ENCODE measurements at places on chromosomes 4 and X.

DNA sequence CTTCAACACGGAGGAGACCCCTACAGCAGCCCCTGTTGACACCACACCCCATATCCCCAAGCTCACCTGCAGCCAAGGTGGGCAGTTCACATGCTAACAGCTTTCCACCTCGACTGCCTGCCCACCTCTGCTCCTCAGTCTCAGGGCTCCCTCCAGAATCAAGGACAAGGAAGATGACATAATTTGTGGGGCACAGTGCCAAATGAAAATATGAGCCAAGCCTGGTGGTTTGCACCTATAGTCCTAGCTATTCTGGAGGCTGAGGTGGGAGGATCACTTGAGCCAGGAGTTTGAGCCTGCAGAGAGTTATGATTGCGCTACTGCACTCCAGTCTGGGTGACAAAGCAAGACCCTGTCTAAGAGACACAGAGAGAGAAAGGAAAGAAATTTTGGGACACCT is 516.3 kb downstream of the BCOR start:
- H3K4me3 ChIP-seq: no peak overlapping the region
- H3K27me3 ChIP-seq: no peaks in the 10 kb centered on the region
- no peak for DNase-seq
- no peak overlapping the region for H3K27ac ChIP-seq
- H3K4me1 ChIP-seq: peaks cover 11% of the 10 kb centered on the region

DNA sequence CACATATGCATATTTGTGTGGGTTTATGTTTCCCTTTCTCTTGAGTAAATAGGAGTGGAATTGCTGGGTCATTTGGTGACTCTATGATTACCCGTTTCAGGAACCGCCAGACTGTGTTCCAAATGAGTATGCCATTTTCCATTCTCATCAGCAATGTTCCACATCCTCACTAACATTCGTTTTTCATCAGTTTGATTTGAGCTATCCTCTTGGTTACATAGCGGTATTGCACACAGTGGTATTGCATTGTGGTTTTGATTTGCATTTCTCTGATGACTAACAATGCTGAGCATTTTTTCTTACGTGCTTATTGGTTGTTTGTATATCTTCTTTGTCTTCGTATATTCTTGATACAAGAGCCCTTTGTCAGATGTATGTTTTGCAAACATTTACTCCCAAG is 218.0 kb upstream of the AMOT start:
- peaks cover 7% of the 10 kb centered on the region for H3K36me3 ChIP-seq
- DNase-seq: no peak
- peaks cover 11% of the 10 kb centered on the region for H3K4me1 ChIP-seq
- no peaks in the 10 kb centered on the region for H3K27me3 ChIP-seq

DNA sequence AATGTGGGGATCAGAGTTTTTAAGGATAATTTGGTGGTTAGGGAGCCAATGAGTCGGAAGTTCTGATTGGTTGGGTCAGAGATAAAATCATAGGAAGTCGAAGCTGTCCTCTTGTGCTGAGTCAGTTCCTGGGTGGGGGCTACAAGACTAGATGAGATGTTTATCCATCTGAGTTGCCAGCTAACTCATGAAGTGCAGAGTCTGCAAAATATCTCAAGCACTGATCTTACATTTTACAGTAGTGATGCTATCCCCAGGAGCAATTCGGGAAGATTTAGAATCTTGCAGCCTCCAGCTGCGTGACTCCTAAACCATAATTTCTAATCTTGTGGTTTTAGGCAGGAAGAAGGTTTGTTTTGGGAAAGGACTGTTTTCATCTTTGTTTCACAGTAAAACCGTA is 565.8 kb upstream of the SPANXN1 start:
- no peak overlapping the region for H3K4me3 ChIP-seq
- DNase-seq: no peak
- no peaks in the 10 kb centered on the region for H3K27me3 ChIP-seq
- no peak overlapping the region for H3K27ac ChIP-seq

GRCh38 chr4:127379499-127379898 is 253.3 kb upstream of the INTU start:
- H3K36me3 ChIP-seq: no peaks in the 10 kb centered on the region
- no peak for DNase-seq
- no peak overlapping the region for H3K27ac ChIP-seq

DNA sequence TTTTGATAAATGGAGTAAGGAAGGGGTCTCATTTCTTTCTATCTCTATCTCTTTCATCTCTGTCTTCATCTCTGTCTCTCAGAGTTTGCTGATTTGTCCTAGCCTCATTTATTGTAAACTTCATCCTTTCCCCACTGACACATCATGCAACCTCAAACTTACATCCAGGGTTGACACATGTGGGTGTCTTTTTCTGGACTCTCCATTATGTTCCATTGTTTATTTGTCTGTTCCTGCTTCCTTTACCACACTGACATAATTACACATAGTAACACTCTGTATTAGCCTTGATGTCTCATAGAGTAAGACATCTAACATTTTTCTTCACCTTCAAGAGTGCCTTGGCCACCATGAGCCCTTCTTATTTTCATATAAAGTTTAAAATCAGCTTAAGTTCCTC is 8.1 kb upstream of the SRD5A3 start:
- H3K36me3 ChIP-seq: no peaks in the 10 kb centered on the region
- no peak overlapping the region for H3K4me3 ChIP-seq
- H3K4me1 ChIP-seq: no peaks in the 10 kb centered on the region
- no peak overlapping the region for H3K27ac ChIP-seq

GRCh38 chr4:60562334-60562733 is 637.8 kb upstream of the ADGRL3 start:
- no peak overlapping the region for H3K4me3 ChIP-seq
- no peaks in the 10 kb centered on the region for H3K27me3 ChIP-seq
- no peaks in the 10 kb centered on the region for H3K36me3 ChIP-seq

- no peaks in the 10 kb centered on the region for H3K4me1 ChIP-seq
- no peak overlapping the region for H3K4me3 ChIP-seq
- no peak overlapping the region for H3K27ac ChIP-seq
- no peaks in the 10 kb centered on the region for H3K27me3 ChIP-seq
- no peak for DNase-seq
- peaks cover 2% of the 10 kb centered on the region for H3K36me3 ChIP-seq
These were observed 220.1 kb downstream of the IQCM start for GRCh38 chr4:149595500-149595899.

DNA sequence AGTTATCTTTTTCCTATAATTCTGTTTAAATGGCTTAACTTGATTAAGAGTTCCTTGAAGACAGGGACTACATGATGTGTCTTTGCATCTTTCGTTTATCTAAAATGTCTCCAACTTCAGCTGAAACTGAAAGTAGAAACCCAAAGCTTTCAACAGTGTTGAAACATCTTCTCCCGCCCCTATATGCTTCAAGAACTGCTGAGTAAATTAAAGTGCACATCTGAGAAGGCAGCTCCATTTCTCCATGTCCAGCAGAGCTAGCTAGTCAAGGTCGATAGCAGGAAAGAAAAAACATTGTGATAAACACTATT is 185.7 kb upstream of the TBL1X start:
- DNase-seq: no peak
- H3K36me3 ChIP-seq: no peaks in the 10 kb centered on the region
- H3K27ac ChIP-seq: peak overlapping the region; percentile 83
- H3K27me3 ChIP-seq: no peaks in the 10 kb centered on the region

- no peaks in the 10 kb centered on the region for H3K36me3 ChIP-seq
- no peaks in the 10 kb centered on the region for H3K27me3 ChIP-seq
- peak overlapping the region; percentile 11 for H3K27ac ChIP-seq
- peaks cover 17% of the 10 kb centered on the region for H3K4me1 ChIP-seq
These were observed 50.4 kb downstream of the USP11 start for GRCh38 chrX:47283015-47283771.

GRCh38 chr4:152211936-152212653 is 323.8 kb downstream of the FBXW7 start:
- peak overlapping the region; percentile 37 for H3K27ac ChIP-seq
- H3K27me3 ChIP-seq: no peaks in the 10 kb centered on the region
- no peak overlapping the region for H3K4me3 ChIP-seq
- no peak for DNase-seq
- peaks cover 31% of the 10 kb centered on the region for H3K4me1 ChIP-seq

DNA sequence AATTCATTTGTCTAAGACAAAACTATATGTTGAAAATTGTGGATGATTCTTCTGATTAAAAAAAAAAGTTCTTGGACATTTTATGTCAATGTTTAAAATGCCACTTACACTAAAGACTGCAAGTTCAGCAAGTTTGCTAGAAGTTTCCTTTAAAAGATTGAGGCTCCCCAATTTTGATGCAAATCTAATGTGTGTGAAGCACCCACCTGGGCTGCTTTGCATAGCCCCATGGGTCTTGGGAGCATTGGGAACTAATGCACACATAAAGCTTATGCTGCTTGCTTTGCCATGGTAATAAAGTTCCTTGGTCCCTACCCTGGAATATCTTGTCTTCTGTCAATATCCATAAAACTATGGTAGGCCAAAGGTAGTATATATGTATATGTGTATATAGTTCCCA is 725.9 kb upstream of the GRID2 start:
- no peak for DNase-seq
- H3K27me3 ChIP-seq: no peaks in the 10 kb centered on the region
- H3K27ac ChIP-seq: no peak overlapping the region
- no peak overlapping the region for H3K4me3 ChIP-seq
- peaks cover 3% of the 10 kb centered on the region for H3K4me1 ChIP-seq

GRCh38 chr4:57040510-57040909 is 61.8 kb downstream of the POLR2B start:
- DNase-seq: no peak
- H3K4me3 ChIP-seq: no peak overlapping the region
- peaks cover 5% of the 10 kb centered on the region for H3K36me3 ChIP-seq
- peaks cover 44% of the 10 kb centered on the region for H3K4me1 ChIP-seq
- no peaks in the 10 kb centered on the region for H3K27me3 ChIP-seq
- H3K27ac ChIP-seq: peak overlapping the region; percentile 21

DNA sequence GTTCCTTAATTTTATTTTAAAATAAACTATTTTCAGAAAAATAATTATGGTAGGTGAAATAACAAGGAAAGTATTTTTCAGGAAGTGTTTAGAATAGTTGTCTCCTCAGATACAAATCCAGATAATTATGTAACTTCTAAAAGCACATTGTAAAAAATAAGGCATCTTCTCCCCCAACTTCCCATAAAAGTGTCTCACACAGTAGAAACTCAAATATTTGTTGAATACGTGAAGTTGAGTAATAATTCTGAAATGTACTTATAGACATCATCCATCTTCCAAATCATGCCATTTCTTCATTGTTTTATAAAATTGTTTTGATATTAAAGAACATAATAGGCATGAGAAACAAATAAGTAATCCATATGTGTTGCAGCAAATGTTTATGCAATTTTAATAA is 18.0 kb downstream of the SHISA3 start:
- peaks cover 2% of the 10 kb centered on the region for H3K27me3 ChIP-seq
- DNase-seq: no peak
- no peak overlapping the region for H3K4me3 ChIP-seq

DNA sequence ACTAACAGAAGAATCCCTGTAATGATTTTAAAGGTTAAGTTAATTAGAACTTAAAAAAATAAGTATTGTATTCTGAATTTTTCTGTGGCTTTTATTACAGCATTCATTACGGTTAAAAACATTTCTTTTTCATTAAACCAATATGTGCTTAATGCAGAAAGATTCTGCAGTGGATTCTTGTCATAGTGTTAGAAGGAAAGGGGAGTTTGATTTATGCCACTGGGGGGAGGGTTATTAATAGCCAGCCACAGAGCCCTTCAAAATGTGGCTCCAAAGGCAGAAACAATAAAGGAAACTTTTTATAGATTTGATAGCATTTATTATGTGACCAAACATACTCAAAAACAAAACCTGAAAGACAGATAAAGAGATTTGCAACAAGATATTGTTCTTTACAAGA is 9.1 kb downstream of the SMAD1 start:
- no peak for DNase-seq
- no peaks in the 10 kb centered on the region for H3K36me3 ChIP-seq
- H3K27ac ChIP-seq: peak overlapping the region; percentile 47
- no peak overlapping the region for H3K4me3 ChIP-seq
- peaks cover 31% of the 10 kb centered on the region for H3K4me1 ChIP-seq

GRCh38 chrX:133005042-133005441 is 46.6 kb upstream of the HS6ST2 start:
- H3K4me1 ChIP-seq: peaks cover 6% of the 10 kb centered on the region
- peaks cover 3% of the 10 kb centered on the region for H3K36me3 ChIP-seq
- no peak overlapping the region for H3K4me3 ChIP-seq
- no peak for DNase-seq

DNA sequence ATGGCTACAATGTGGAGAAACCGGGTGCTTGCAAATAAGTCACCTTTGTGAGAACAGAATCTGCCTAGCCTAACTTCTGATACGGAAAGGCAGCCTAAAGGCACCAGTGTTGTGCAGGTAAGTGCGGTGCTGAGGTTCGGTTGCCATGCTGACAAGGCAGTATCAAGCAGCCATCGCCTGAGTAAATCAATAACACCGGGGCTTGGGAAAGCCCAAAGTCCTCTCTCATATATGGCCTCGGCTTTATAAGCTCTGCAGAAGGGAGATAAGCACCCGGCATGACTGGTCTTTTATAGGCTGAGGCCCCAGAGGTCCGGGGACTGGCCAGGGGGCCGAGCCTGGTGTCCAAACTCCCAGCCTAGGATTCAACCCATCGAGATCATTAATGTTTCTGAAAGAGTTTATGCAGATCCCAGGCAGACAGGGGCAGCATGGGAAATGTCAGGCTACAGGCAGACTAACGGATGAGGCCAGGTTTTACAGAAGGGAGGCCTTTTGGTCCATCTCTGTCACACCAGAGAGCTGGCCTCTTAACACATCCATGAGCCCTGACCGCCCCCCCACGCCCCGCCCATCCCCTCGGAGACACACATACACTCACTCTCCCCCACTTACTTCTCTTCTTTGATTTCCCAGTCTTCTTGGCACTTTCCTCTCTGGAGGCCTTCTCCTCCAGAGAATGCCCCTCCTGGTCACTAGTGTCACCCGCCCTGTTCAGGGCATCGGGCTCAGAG is 38.5 kb downstream of the ELF4 start:
- H3K27me3 ChIP-seq: no peaks in the 10 kb centered on the region
- DNase-seq: no peak
- peaks cover 30% of the 10 kb centered on the region for H3K36me3 ChIP-seq
- H3K4me3 ChIP-seq: no peak overlapping the region

GRCh38 chr4:1363513-1363912 is 16.5 kb downstream of the UVSSA start:
- no peaks in the 10 kb centered on the region for H3K4me1 ChIP-seq
- H3K4me3 ChIP-seq: no peak overlapping the region
- no peak for DNase-seq
- H3K27ac ChIP-seq: no peak overlapping the region
- no peaks in the 10 kb centered on the region for H3K27me3 ChIP-seq

DNA sequence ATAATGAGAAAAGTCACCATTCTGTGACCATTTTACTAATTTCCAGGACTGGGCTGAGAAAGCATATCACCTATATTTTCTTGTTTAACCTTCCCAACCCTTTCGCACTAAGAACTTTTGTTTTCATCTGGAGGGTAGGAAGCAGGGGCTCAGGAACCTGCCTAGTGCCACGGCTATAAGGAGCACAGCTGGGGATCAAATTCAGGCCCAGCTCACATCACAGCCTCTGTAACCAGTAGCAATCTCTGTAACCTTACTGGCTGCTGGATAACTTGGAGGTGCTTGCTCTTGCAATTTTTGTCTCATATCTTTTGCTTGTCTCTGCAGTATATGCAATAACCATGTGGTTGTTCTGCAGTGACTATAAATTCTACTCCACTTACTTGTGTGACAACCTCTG is 76.7 kb upstream of the PLAC1 start:
- DNase-seq: no peak
- H3K4me3 ChIP-seq: no peak overlapping the region
- peaks cover 47% of the 10 kb centered on the region for H3K4me1 ChIP-seq
- no peaks in the 10 kb centered on the region for H3K36me3 ChIP-seq
